ENCODE measurements at places on chromosomes 12 and 14.

- no peak for DNase-seq
Measured at GRCh38 chr12:94648578-94648977, 1.8 kb downstream of the TMCC3 start.

DNA sequence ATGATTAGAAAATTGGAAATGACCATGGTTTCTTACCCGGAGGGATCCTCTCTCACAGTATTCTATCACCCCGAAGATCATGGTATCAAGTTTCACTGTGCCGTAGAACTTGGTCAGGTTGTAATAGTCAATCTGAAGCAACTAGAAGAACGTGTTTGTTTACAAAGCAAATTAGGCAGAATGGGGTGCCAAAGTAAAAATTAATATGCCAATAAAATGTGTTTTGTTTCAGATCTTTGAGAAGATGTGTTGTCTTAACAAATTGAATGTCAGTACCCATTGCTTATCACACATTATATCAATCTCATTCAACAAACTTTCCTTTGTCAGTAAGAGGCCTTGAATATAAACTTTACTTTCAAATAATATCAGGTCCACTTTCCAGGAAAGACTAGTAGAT is 45.0 kb downstream of the GUCY2C start:
- no peak for DNase-seq

DNA sequence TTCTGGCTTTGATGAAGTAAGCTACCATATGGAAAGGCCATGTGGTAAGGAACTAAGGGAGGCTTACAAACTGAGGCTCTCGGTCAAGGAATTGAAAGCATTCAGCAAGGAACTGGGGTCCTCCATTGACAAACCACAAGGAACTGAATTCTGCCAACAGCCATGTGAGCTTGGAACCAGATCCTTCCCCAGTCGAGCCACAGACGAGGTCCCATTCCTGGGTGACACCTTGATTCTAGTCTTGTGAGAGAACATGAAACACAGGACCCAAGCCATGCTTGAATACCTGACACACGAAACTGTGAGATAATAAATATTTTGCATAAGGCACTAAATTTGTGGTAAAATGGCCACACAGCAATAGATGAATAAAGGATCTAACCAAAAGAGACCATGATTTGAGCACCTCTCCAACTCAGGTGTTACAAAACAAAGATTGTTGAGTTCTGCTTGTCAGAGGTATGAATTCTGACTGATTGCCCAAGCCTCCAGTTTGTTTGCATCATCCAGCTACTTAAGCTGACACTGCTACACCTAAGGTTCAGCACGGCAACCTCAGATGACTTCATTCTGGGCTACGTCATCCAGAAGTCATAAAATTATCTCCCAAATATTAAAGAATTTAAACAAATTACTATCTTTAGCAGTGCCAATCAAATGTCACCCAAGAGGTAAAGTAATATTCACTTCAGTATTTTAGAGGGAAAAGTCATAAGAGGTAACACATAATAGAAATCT is 59.4 kb downstream of the GARIN6 start:
- no peak for DNase-seq

GRCh38 chr12:51694146-51694545 is 103.1 kb downstream of the SCN8A start:
- no peak for DNase-seq

GRCh38 chr14:68865542-68865941 is 72.7 kb upstream of the ZFP36L1 start:
- no peak for DNase-seq

- DNase-seq = peak; percentile 59
Measured at GRCh38 chr14:65332141-65332871, 80.2 kb upstream of the FUT8 start.

DNA sequence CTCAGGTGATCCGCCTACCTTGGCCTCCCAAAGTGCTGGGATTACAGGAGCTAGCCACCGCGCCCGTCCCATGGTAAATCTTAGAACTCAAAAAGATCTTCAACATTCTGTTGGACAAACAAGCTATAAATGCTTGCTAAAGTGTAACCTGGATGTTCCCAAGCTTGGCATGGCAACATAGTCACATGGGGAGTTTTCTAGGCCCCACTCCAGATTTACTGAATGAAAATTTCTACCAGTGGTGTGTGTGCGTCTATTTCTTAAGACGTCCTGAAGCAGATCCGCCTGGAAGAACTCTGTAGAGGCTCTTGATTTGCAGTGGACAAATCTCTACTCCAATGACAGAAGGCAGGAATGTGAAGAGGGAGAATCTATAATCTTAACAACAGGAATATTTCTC is 59.9 kb downstream of the ZFYVE21 start:
- DNase-seq = no peak

DNA sequence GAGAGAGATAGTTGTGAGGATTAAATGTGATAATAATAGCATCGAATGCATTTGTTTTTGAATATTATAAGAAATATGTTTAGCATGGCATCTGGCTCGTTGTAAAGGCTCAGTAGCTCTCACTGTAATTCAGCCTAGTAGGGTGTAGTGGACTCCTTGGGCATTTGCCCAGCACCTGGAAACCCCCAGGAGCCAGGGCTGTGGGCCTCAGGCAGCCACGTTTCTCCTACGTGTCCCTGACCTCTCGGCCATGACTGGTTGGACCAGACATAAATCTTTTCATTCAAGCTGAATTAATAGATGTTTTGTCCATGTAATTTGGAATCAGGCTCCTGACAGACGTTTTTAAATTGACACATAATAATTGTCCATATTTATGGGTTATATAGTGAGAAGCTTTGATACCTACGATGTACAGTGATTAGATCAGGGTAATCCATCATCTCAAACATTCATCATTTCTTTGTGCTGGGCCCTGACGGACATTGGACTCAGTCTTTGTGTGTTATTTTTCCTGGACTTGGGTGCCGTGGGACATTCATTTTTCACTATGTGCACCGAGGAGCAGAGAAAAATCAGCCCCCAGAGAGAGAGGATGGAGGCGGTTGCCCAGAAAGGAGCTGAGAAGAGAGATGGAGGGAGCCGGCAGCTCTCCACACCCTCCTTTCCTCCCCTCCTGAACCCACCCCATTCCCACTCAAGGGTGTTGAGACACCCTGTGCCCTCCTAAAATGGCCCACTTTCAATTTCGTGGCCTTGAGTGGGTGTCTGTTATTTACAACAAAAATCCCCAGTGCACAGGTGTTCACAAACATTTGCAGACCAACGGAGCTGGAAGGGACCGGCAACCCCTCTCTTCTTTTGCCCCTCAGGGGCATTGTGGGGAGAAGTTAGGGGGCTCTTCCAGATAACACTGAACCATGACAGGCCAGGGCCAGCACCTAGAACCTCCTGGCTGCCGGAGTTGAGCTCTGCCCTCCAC is 296.4 kb downstream of the DPF3 start:
- no peak for DNase-seq

GRCh38 chr14:71466251-71466650 is 466.0 kb upstream of the RGS6 start:
- no peak for DNase-seq

- no peak for DNase-seq
Measured at GRCh38 chr12:93980711-93981110, 167.7 kb upstream of the PLXNC1 start.

GRCh38 chr12:65189028-65189718 is 19.8 kb downstream of the LEMD3 start:
- DNase-seq = no peak

DNA sequence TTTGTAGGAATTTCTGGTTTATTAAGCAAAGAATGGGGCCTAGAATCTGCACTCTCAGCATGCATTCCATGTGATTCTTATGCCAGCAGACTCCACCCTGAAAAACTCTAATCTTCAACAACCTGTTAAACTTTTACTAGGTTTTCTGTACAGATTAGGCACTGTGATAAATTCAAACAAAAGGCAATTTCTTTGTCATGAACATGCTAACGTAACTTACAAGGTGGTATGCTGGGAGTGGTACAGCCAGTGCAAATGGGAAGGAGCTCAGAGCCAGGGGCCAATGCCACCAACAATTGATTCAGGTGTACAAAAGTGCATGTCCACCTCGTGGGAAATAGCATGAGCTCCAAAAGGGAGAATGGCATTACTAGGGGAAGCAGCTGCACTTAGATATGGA is 83.0 kb downstream of the PPFIBP1 start:
- DNase-seq = no peak

DNA sequence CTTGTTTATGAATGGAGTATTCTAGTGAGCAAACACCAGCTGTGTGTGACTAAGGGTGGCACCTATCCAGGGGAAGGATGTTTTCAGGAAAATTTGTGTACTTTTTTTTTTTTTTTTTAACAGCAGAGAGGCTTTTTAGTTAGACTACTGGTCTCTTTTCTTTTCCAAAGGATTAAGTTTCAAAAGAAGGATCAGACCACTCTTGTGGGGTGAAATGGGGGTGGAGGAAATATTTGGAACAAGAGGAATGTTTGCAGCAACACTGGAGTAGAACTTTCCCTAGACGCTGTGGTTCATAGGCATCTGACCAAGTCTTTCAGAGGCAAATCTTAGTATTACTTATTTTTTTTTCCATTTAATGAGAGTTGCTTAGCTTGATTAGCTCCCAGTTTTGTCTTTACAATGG is 21.1 kb downstream of the NUBPL start:
- peak; percentile 61 for DNase-seq

- no peak for DNase-seq
Measured at GRCh38 chr12:24550609-24551008, 398.3 kb downstream of the BCAT1 start.

GRCh38 chr14:97642631-97643030 is 845.4 kb downstream of the VRK1 start:
- DNase-seq = peak; percentile 24

DNA sequence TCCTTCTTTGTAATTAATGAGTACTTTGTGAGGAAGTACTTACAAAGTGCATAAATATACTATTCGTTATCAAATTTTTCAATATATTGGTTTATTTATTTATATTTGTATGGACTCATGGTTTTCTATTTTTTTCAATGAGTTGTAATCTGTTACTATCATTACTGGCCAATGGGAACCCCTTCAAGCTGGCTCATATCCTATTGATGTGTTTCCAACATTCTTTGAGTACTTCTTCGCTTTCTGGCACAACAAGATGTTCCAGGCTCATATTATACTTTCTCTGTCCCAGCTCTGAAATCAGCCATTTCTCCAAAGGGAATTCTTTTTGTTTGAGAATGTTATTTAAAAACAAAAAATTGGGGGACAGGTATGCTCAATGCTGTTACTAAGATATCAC is 17.5 kb downstream of the YBX3 start:
- no peak for DNase-seq

GRCh38 chr14:89509891-89510290 is 92.9 kb upstream of the FOXN3 start:
- DNase-seq = peak; percentile 85

GRCh38 chr12:58741226-58741625 is 179.1 kb downstream of the LRIG3 start:
- no peak for DNase-seq

DNA sequence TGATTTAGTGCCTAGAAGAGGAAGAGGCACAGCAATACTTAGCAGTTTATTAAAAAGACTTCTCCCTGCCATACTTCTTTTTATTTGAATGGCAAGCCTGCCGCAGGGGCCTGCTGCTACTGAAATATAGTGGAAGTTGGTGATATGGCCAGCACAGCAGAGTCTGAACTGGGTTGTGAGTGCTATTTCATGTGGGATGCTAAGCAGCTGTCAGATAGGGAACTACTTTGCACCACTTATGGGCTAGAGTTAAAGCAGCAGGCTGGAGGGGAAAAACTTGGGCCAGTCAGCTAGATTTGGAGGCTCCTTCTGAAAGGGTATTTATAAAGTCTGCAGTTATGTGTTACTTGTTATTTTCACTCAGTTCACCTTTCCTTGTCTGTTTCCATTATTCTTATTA is 299.0 kb upstream of the E2F7 start:
- no peak for DNase-seq

- DNase-seq = no peak
Measured at GRCh38 chr14:104753528-104754212, 723 bp downstream of the SIVA1 start.

DNA sequence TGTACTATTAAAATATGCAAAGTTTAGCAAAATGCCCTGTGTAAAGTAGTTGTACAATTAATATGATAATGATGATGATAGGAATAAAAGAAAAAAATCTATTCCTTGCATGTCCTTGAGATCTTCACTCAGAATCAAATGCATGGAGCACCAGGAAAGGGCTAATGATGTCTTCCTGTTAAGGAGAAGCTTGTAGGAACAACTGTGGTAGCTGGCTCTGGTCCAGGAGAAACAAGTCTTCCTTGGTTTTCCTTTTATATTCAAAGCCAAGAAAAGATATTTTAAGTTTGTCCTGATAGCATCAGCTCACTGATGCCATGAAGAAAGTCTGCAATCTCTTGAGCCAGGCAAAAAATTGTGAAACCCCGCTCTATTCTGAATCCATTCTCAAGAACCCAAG is 138.9 kb downstream of the PIK3C2G start:
- DNase-seq = peak; percentile 67

GRCh38 chr14:22420598-22421186 is 168.3 kb downstream of the DAD1 start:
- peak; percentile 10 for DNase-seq

DNA sequence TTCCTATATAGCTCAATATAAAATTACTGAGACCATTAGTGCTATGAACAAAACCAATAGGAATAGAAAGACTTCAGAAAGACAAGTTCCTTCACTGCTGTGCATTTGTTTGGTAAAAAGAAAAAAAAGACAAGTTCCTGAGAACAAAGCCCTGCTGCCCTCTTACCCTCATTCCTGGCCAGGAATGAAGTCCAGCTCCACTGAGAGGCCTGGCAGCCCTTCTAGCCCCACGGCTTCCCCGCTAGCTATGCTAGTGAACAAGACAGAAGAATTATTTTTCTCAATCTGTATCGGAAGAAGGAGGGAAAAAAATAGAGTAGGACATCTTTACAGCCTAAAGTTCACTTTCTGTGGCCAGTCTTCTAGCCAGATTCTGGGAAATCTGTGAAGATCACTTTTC is 1.6 kb downstream of the MFAP5 start:
- no peak for DNase-seq

DNA sequence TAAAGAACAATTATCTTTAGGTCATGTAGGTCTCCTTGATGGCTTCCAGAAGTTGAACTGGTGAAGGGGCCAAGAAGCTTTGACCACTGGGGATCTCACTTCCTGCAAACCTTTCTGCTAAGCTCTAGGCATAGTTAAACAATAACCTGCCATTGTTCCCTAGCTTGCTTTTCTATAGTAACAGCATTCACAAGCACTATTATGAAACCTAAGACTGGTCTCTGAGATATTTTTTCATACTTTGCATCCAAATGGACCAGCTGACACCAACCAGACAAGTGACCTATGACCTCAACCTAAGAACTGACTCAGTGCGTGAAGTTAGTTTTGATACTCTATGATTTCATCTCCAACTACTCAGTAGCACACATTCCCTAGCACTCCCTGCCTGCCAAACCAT is 129.1 kb downstream of the PTPRB start:
- DNase-seq = no peak

GRCh38 chr12:14564336-14564959 is 3.2 kb downstream of the PLBD1 start:
- DNase-seq = no peak

- DNase-seq = no peak
Measured at GRCh38 chr12:114064497-114064896, 98.4 kb upstream of the RBM19 start.
